Endothelial cell of umbilical vein (primary cell): ENCODE measurements at places on chromosomes 4 and X. TPM values are rescaled to one million over a fixed set of nuclear protein-coding genes. Genes with fewer than 3 reads are reported as not detected.

Gene CORIN
- 0.07 and 0.08 TPM in 2 replicates for polyA plus RNA-seq

Gene REELD1
- not detected in 2 replicates for polyA plus RNA-seq

GRCh38 chr4:78776729-78777575 lies 802 bp downstream of the BMP2K start:
- DNase-seq, result peak; percentile 64

DNA sequence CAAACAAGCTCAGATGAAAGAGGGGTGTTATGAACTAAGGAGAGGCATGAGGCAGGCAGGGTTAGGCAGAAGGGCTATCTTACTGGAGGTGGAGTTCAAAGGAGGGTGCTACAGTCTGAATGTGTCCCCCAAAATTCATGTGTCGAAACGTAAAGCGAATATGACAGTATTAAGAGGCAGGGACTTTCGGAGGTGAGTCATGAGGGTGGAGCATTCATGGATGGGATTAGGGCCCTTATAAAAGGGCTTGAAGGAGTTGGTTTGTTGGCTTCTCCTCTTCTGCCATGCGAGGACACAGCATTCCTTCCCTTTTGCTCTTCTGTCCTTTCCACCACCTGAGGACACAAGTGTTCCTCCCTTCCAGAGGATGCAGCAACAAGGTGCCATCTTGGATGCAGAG lies 22.9 kb downstream of the APLN start:
- DNase-seq, result no peak

- DNase-seq, result no peak
Observed at GRCh38 chrX:23731951-23732350, 11.1 kb downstream of the ACOT9 start.

Gene CAPN6
- not detected in 2 replicates for polyA plus RNA-seq

Gene UGT2A1
- 0.04 and 0.11 TPM in 2 replicates for polyA plus RNA-seq

Gene CACNA1F
- polyA plus RNA-seq, result not detected in 2 replicates

GRCh38 chr4:149555146-149555545 lies 260.5 kb downstream of the IQCM start:
- DNase-seq, result no peak

GRCh38 chr4:67035986-67036385 lies 509.3 kb downstream of the CENPC start:
- DNase-seq, result no peak

DNA sequence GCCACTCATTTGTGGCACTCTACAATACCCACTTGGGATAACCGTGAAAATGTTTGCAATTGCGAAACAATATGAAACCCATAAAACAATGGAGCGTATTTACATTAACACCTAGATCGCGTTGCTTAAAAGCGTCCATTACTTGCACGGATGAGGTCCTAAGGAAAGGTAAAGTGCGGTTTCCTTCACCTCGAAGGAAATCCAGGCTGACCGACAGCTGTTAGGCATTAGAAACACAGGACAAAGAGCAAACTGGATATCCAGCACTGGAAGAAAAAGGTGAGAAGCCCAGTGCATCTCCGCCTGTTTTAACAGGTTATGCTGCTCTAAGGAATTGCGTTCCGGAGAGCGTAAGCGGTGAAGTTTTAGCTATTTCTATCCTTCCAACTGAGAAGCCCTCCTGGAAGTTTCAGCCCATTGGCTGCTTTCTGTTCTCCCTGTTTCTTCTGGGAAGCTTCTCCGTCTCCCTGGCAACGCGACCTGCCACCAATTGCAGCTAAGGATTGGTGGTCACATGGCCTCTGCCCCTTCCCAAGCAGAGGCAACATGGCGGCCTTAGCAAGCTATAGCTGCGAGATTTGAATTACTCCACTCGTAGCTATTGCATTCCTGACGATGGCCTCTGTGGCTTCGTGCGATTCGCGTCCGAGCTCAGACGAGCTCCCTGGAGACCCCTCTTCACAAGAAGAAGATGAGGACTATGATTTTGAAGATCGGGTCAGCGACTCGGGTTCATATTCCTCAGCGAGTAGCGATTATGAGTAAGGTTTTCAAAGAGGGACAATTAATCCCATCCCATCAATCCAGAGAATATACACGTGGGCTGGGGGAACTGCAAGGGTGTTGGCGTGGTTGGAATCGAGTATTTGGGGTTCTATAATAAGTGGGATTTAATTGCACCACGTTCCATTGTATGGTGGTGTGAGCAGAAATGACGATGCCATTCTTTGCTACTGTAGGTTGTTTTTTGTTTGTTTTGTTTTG lies at the start of gene INTU:
TSS of gene INTU (plus strand) at position 538 of the 984 bp plus-strand sequence. CDS start at position 616, 78 bp downstream.
- peak; percentile 97 for DNase-seq

DNA sequence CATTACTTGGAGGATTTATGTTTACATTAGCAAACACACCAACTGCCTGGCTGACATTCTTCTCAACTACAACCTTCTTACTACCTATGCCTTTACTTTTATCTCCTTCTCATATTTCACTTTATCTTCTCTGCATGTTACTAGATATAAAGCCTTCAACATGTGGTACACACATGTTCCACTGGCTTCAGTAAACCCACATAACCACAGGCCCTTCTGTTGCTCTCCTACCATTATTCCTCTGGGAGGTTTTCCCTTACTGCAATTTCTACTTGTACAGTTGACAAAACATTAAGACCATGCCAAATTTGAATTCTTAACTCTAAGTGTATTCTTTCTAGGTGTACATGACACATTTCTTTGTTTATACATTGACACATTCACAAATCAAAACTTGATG lies 133.1 kb downstream of the ARAP2 start:
- DNase-seq, result no peak

DNA sequence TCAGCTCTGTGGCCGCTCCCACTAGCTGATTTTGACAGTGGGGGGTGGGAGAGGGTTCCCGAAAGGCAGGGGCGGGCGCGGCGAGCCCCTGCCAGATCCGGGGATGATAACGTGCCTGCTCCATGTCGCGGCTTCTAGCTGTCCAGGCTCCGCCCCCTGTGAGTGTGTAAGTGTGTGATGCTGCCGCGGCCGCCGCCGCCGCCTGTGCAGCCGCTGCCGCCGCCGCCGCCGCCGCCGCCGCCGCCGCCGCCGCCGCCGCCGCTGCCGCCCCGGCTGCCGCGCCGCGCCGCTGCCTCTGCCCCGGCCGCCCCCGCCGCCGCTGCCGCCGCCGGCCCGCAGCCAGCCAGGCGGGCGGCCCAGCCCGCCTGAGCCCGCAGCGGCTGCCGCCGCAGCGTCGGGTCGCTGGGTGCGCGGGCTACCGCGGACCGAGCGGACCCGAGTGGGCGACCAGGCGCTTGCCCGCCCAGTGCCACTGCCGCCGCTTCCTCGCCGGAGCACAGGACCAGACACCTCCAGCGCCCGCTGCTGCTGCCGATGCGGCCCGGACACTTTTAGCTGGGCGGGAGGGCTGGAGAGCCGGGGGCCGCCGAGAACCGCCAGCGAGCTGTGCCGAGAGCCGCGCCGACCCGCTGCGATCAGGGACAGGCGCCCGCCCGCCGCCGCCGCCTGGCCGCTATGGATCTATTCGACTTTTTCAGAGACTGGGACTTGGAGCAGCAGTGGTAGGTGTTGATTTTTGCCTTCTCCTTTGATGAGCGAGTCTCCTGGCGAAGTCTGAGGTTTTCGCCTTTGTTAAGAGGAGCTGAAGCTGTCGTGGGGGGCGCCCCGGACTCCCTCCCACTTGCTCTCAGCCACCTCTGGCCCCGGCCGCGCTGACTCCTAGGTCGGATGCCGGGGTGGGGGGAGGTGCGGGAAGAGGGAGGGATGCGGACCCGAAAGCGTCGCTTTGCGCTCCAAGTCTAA lies at the start of gene AFF2:
TSS of gene AFF2 (plus strand) at position 195 of the 963 bp plus-strand sequence. CDS start at position 676, 481 bp downstream.
- peak; percentile 11 for DNase-seq

GRCh38 chr4:80078346-80079092 lies 5.5 kb upstream of the ANTXR2 start:
- no peak for DNase-seq

Gene CDS1
- 0.01 TPM in 1 of 2 replicates, not detected in the other for polyA plus RNA-seq

DNA sequence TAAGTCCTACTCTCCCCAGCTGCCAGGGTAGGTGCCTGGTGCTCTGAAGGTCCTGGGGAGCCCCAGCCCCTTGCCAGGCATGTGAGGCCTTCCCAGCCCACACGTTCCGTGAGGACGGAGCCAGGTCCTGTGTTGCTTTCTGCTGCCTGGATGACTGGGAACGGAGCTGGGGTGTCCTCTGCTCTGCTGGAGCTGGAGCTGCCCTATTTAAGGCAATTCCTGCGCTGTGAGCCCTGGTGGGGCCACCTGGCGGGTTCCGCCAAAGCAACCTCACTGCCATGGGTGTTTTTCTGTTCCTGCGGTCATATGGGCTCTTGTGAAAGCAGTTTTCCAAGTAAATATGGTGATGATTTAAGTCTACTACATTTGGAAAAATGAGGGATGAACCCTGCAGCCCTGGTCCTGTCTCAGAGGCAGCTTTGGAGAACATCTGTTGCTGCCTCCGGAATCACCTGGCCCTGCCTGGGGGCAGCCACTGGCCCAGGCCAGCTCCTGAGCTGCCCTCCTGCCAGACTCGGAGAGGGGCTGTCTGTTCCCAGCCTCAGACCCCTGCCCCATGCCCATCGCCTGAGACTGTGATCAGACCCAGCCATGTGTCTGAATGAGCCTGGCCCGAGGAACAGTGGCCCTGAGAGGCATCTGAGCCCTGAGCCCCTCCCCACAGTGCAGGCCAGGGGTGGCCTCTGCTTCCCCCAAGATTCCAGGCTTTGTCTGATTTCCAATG lies 33.2 kb downstream of the FGFRL1 start:
- DNase-seq, result no peak

DNA sequence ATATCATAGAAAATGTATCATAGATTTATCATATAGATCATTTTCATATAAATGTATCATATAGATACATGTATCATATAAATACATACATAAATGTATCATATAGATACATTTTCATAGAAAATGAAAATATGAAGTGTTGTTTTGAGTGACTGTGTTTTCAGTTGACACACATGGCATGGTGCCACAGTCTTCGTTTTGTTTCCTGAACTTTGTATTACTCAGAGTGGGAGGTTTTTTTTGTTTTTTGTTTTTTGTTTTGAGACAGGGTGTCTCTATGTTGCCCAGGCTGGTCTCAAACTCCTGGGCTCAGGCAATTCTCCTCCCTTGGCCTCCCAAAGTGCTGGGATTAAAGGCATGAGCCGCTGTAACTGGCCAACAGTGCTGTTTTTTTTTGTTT lies 3.9 kb downstream of the RBM10 start:
- peak; percentile 68 for DNase-seq

GRCh38 chr4:158523990-158524535 lies 2.4 kb downstream of the RXFP1 start:
- no peak for DNase-seq

GRCh38 chr4:185767528-185767927 lies 44.5 kb downstream of the SORBS2 start:
- DNase-seq, result no peak

Gene FRG2
- not detected in 2 replicates for polyA plus RNA-seq

GRCh38 chr4:33133723-33134122 lies 2413.6 kb downstream of the PCDH7 start:
- no peak for DNase-seq

Gene TBC1D9
- 21.7 and 22.7 TPM in 2 replicates for polyA plus RNA-seq

- no peak for DNase-seq
Observed at GRCh38 chrX:68286980-68287379, 146.3 kb downstream of the OPHN1 start.

DNA sequence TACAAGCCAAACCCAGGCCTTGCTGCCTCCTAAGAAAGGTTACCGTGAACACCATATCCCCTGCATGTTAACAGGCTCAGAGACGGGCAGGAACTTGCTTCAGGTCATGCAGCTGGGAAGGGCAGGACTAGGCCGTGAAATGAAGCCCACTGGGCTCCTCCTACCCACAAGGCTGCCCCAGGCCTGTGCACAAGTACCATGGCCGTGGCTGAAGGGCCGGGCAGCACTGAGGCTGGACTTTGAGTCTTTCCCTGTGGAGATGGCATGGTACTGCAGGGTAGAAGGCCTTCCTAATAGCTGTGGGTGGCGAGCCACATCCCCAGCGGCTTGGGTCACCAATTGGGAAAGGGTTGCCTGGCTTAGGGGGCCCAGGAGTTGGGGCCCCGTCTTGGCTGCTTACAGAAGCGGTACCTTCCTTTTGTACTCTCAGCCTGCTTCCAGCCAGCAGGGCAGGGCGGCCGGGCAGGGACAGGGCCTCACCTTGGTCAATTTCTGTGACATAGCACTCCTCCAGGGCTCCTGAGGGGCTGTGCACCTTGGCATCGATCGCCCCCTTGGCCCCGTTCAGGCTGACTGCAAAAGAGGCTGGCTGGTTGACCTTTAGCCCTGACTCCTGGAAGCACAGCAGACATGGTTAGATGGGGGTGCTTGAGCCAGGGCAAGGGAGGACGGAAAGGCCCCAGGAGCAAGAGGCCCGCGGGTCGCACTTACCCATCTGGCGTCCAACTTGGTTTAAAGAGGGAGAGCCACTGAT lies 23.8 kb downstream of the FLNA start:
- DNase-seq, result no peak

GRCh38 chrX:14932136-14932535 lies 58.9 kb downstream of the MOSPD2 start:
- DNase-seq, result no peak

GRCh38 chr4:8286719-8287342 lies 17.3 kb downstream of the HTRA3 start:
- no peak for DNase-seq

- no peak for DNase-seq
Observed at GRCh38 chr4:123120473-123120872, 198.1 kb upstream of the NUDT6 start.

Gene PAGE1
- not detected in 2 replicates for polyA plus RNA-seq

Gene OPRPN
- polyA plus RNA-seq, result not detected in 2 replicates

DNA sequence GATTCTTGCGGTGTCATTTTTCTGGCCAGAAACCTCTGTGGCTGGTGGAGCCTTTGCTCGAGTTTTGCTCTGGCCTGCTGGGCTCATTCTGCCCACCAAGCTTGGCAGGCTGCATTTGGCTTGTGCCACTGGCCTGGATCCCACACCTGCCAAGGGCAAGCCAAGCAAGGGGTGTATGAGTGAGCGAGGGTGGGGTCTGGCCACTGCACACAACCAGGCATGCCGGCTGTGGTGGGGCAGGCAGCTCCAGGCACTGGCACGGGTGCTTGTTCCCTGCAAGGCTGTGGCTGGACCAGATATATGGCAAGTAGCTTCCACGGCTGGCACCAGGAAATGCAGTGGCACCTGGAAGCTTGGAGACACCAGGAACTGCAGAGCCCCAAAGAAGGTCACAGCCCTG lies 68.6 kb upstream of the PPP3CA start:
- no peak for DNase-seq

Gene DCLK2
- polyA plus RNA-seq, result 1.7 TPM in 2 replicates

DNA sequence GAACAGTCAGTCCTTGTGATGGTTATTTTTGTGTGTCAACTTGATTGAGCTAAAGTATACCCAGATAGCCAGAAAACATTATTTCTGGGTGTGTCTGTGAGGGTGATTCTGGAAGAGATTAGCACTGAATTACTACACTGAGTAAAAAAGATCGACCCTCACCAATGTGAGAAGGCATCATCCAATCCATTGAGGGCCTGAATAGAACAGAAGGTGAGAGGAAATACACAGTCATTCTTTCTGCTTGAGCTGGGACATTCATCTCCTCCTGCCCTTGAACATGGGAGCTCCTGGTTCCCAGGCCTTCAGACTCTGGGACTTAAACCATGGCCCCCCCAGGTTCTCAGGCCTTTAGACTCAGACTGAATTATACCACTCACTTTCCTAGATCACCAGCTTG lies 22.3 kb downstream of the INPP4B start:
- DNase-seq, result no peak
